Activated CD4-positive, alpha-beta T cell treated with anti-CD3 and anti-CD28 coated beads for 48 hours (primary cell): ENCODE measurements at places on chromosomes 1 and 21.
A peak's percentile ranks its signal among the peaks of the same experiment; 100 is the strongest.

DNA sequence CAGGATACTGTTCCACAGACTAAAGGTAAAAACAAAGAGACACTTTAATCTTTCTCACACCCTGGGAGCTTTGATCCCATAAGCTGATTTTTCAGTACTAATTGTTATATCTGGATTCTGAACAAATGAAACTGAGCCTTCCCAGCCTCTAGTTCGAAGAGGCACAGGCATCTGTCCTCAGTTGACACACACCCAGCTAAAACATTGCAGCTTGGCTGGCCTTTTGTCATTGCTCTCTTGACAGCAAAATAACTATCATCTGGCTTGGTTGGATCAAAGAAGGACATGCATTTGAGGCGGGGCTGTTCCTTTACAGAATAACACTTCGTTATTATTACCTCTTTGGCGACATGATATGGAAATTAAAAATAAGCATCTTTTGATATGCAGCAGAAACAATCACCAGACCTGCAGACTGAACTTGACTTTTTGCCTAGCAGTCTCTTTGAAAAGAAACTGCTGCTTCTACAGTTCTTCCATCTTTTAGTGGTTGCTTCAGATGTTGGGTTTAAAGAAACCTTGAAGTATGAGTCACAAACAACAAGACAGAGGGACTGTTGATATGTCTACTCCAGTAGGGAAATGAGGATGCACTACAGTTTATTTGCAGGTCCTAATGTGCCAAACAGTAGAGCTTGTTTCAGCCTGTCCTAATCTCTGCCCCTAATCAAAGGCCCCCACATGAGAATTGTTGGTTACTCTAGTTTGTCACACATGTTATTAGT is 166.5 kb downstream of the TPR start:
- DNase-seq: no peak

DNA sequence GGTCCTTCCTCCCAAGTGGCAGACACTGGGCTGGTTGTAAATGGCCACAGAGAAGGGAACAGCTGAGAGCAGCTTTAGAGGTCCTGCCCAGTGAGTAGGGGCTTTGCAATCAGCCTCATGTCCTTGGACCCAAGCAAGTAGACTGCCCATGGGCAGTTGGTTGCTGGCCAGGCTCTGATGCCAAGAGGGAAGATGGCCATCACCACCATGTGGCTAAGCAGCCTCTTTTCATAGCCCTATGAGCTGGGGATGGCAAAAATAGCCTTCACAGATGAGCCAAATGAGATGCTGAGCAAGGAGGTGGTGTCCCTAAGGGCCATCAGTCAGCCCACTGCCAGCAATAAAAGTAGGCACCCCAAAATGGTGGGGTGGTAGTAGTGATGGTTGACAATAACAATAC is 3.2 kb downstream of the DISP3 start:
- DNase-seq: no peak

- DNase-seq: no peak
Measured at GRCh38 chr1:247277191-247277590, 21.3 kb downstream of the VN1R5 start.

DNA sequence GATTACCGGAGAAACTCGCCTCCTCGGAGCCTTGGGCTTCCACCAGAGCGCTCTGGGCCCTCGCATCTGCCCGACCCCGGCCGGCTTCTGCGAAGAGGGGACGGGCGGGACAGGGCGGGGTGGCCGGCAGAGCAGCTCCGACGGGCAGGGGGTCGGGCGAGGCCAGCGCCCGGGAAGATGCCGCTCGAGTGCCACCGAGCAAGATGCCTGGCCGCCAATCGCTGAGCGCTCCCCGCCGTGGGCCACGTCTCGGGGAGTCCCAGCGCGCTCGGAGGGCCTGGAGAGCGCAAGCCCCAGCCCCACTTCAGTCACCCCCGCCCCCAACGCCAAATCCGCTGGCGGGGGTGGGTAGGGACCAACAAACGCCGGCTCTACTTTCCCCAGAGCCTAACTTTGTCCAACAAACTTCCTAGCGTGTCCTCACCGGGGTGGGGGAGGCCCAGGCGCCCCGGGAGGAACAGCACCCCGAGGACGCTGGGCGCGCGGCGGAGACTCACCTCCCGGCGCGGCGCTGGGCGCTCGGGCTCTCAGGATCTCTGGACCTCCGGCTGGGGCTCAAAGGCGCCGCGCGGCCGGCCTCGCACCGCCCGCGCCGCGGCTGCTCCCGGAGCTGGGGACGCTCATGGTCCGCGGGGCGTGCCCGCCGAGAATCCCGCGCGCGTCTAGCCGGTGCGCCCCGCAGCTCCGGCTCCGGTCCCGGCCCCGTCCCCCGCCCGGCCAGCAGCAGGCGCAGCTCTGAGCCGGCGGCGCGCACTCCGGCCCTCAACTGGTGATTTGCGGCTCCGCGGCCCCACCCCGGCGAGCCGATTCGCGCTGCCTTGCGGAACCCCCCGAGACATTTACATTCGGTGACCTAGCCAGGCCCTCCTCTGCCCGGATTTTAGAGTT is at the start of gene BCAR3:
TSS of gene BCAR3 (minus strand) at position 737 of the 888 bp plus-strand sequence. CDS start 6,907 bp downstream, outside the sequence.
- DNase-seq: peak; percentile 24

GRCh38 chr1:197001828-197002227 is 24.5 kb downstream of the CFHR5 start:
- DNase-seq: no peak

DNA sequence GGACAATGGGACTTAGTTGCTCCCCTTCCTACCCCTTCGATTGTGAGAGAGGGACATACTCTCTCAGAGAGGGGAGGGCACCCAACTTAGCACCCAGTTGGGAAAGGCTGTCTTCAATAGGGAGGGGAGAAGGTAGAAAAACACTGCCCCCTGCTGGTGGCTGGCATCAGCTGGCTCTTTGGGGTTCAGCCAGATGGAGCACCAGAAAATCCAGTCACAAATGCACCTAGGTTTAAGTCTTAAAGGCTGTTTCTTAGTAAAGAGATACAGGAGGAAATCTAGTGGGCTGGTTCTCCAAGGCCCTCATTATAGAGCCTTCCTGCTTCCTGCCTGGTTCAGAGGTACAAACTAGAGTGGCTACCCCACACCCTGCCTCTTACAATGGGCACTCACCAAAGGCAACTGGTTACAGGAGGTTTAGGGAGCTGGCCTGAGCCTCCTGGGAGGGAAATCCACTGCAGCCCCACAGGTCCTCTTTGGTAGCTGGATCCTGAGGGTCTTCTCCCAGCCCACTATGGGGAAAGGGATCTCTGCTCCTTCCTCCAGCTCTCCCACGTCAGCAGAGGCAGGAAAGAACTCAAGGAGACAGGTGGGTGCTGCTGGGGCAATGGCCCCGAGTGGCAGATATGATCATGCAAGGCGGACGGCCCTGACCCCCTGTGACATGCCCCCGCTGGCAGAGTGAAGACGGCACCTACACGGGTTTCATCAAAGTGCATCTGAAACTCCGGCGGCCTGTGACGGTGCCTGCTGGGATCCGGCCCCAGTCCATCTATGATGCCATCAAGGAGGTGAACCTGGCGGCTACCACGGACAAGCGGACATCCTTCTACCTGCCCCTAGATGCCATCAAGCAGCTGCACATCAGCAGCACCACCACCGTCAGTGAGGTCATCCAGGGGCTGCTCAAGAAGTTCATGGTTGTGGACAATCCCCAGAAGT is 28.3 kb downstream of the EIF2D start:
- peak; percentile 92 for DNase-seq

DNA sequence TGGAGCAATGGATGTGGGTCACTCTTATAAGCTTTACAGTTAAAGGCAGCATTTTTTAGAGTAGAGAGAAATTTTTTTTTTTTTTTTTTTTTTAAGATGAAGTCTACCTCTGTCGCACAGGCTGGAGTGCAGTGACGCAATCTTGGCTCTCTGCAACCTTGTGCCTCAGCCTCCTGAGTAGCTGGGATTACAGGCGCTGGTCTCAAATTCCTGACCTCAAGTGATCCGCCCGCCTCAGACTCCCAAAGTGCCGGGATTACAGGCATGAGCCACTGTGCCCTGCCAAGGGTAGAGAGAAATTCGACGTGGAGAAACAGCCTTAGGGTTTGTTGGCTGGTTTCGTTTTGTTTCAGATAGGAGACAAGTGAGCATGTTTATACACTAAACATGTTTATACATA is 594.2 kb upstream of the ADAMTS5 start:
- DNase-seq: no peak

GRCh38 chr1:119219711-119220110 is 79.3 kb upstream of the WARS2 start:
- no peak for DNase-seq

DNA sequence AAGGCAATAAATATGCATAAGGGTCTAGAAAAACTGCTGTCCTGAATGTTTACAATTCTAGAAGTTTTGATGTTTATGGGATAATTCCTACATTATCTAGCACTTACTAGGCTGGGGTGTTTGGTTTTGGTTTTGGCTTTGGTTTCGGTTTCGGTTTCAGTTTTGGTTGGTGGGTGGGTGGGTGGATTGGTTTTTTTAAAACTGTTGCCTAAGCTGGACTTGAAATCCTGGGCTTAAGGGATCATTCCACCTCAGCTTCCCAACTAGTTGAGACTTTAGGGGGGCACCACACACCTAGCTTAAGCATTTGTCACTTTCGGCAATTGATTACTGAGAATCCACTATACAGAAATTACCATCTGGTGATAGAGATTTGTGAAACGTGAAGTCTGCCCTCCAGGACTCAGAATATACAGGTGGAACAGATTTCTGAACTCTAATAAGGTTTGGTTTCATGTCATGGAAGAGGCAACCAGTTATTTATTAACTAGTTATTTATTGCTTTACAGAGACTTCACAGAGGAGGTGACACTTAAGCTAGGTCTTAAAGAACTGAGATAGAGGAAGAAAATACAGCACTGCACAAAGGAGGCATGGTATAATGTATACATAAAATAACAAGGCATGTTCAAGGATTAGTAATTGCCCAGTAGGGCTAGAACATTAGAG is 69.6 kb downstream of the PIK3R3 start:
- DNase-seq: peak; percentile 63

DNA sequence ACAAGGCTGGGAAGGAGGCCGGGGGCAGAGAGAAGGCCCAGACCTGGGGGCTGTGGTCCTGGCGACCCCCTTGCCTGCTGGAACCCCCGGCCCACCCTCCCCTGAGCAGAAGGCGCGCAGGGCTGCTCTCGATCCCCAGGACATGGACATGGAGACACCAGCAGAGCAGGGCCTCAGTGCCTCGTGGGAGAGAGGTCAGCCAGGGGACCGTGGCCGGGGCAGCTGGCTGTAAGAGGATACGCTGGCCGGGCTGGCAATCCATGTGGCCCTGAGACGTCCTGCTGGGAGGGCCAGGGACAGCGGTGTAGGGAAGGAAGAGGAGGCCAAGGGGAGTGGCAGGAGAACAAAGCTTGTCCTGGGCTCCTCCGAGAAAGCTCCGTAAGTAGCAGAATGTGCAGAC is 132.2 kb downstream of the CASZ1 start:
- no peak for DNase-seq

- no peak for DNase-seq
Measured at GRCh38 chr21:33643658-33644311, 1.5 kb downstream of the ITSN1 start.

GRCh38 chr1:117336088-117336817 is 31.0 kb upstream of the MAN1A2 start:
- DNase-seq: no peak

DNA sequence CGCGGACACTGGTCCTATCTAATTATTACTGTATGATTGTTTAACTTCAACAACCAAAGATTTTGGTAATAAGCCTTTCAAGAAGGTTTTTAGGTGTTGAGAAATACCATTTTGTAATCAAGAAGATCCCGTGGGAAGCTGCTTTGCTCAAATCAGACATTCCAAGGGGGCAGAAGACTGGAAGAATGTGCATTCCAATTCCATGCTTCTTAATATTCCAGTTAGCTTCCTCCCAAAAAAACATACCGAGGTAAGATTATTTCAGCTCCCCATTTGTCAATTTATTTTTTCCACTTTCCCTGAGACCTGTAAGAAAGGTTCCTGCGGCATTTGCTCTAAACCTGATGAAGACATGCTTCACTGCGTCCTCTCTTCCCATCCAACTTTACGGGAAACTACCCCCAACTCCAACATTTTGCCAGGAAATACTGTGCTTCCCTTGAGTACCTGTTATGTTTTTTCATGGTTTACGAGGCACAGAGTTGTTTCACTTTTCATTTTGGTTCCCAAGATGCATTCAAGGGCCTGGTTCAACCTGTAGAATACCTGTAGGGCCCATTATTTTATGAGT is 4.1 kb downstream of the CNN3 start:
- no peak for DNase-seq

- DNase-seq: no peak
Measured at GRCh38 chr21:29258626-29259338, 39.9 kb upstream of the BACH1 start.

DNA sequence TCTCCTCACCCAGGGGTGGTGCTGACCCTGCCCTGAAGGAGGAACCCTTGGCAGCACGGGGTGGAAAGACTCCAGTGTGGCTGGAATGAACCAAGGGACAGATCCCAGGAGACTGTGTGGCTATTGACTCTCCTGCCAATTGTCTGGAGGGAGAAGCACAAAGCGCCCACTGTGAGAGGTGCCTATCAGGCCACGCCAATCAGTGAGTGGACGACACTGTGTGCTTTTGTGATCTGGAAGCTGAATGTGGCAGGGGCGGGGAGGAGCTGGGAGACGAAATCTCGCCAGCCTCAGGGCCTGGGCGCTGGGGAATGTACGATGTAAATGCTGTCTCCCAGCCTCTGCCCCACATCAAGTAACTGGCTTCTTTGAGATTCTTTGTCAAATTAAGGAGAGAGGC is 167.1 kb downstream of the ZBTB18 start:
- no peak for DNase-seq

- DNase-seq: no peak
Measured at GRCh38 chr1:2350501-2350900, 40.9 kb downstream of the MORN1 start.

GRCh38 chr1:203316626-203317093 is 11.3 kb downstream of the BTG2 start:
- DNase-seq: no peak

- peak; percentile 56 for DNase-seq
Measured at GRCh38 chr1:28329395-28330153, 734 bp downstream of the MED18 start.

- DNase-seq: no peak
Measured at GRCh38 chr1:119331915-119332314, 36.7 kb upstream of the HAO2 start.

- DNase-seq: no peak
Measured at GRCh38 chr1:232386294-232386693, 243.6 kb downstream of the SIPA1L2 start.

GRCh38 chr21:45470087-45470515 is 65.1 kb downstream of the COL18A1 start:
- no peak for DNase-seq

DNA sequence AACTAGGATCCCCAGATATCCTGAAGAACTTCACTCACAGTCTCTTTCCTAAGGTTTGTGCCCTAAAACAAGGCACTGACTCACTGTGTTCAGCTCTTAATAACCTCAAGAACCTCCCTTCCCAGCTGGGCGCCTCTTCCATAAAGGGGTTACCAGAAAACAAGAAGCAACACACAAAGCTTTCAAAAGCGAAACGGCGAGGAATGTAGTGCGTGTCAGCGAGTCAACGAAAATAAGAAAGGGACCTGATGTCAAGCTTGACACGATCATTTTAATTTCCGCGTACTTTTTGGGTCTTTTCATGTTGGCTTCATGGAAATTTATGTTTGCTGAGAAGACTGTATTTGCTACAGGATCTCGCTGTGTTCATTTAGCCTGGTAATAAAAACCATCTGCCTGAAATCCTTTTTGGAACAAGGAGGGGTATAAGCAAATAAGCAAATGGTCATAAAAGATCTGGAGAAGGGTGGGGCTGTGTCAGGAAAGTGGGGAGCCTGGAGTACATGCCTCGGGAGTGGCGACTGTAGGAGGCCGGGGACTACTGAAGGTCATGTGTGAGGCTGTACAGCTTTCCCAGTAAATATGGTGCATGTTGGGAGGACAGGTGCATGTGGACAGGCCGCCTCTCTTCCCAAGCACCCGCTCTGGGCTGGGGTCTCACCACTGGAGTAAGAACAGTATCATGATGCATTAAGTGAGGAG is 11.4 kb upstream of the CLDN14 start:
- DNase-seq: no peak
